C1 segment of cervical spinal cord (tissue), 14 donors: ENCODE measurements at places on chromosomes 4 and X.

- no peak for DNase-seq
Observed at GRCh38 chrX:46408553-46409407, 136.4 kb downstream of the ZNF674 start.

DNA sequence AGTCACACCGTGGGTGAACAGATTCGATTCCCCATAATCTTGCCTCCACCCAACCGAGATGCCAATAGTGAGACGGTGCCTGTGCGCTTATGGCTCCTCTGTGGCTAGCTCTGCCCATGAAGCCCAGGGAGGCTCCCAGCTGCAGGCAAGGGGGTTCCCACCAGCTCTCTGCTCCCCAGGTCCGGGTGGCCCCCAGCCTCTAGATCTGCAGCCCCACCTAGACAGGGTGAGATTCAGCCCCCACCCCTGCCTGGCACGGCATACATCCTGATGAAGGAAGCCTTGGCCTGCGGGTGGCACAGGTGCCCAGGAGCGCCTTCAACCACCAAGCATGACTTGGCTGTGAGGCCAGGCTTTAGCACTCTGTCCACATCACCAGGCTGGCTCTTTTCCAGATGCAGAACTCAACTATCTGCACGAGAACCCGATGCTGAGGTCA lies 40.6 kb downstream of the WDR1 start:
- no peak for DNase-seq

DNA sequence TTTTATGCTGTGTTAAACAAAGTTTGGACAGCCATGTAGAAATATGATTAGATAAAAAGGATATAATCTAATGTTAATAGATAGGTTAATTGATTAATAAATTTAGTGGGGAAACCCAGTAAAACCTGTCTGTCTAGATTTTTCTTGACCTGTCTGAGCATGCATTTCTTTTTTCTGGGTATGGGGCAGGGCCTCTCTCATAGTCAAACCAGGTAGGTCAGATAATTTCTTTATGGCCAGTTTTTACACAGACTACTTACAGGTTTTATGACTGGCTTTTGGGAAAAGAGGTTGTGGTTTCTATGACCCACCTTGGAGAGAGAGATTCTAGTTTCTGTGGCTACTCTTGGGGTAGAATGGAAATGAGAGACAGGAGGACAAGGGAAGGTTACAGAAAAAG lies 135.6 kb upstream of the EPHA5 start:
- no peak for DNase-seq

- DNase-seq, result no peak
Observed at GRCh38 chr4:117455088-117455487, 369.7 kb upstream of the TRAM1L1 start.

- no peak for DNase-seq
Observed at GRCh38 chr4:108535757-108536156, 84.6 kb upstream of the RPL34 start.

DNA sequence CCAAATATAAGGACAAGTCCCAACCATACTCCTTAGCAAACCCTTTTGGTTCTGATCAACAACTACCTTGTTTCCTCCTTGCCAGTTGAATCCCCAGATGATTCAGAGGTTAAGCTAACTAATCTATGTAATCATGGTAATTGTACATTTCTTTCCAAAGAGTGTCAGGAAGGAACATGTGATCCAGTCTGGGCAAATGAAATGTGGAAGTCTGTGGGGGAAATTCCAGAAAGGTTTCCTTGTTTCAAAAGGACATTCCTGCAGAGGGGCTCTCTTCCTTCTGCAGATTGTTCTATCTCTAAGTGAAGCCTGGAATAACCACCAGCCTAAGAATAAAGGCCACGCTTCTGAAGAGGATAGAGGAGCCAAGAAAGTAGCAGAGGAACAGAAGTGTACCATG lies 7.0 kb downstream of the PRSS12 start:
- DNase-seq, result no peak

DNA sequence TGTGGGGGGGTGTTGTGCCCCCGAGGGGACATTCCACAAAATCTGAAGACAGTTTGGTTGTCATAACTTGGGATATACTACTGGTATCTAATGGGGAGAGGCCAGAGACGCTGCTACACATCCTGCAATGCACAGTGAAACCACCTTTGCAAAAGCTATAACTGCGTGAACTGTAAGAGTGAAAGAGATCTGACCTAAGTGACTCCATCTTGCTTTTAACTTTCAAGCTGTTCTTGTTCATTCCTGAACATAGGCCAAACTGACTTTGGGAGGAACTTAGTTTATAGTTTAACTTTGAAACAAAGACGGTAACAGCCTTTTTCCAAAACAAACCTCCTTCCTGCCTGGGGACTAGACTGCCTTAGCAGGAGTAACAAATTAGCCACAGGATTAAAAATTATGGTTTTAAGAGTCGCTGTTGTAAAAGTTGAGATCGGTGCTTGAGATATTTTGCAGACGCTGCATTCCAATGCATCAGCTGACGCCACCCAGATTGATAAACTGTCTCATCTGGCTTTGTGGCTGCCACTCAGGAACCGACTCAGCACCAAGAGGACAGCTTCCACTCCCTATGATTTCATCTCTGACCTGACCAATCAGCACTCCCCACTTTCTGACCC lies 70.9 kb downstream of the ATXN3L start:
- no peak for DNase-seq

GRCh38 chr4:7344636-7345155 lies 90.0 kb downstream of the PSAPL1 start:
- no peak for DNase-seq
